ENCODE measurements at places on chromosomes 12 and 14. TPM values are rescaled to one million over a fixed set of nuclear protein-coding genes. Genes with fewer than 3 reads are reported as not detected.
A peak's percentile ranks its signal among the peaks of the same experiment; 100 is the strongest.

The MGST1 gene
- 145 TPM for total RNA-seq

DNA sequence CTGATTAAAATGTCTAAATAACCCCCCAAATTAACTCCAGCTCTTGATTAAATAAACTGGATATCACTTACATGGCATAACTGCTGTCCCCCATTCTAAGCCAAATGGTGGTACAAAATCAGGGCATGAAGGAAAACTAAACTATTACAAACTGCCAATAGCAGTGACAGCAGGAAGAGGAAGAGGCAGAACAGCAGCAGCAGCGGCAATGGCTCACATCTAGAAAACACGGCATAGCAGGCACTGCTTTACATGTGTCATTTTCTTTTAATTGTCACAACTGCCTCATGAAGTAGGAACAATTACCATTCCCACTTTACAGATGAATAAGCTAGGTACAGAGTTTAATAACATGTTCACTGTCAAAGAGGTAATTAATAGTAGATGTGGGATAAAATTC lies 92.0 kb downstream of the EPS8 start:
- no peak for ATAC-seq

- ATAC-seq, result no peak
Measured at GRCh38 chr14:64756712-64757111, 52.5 kb downstream of the PLEKHG3 start.

DNA sequence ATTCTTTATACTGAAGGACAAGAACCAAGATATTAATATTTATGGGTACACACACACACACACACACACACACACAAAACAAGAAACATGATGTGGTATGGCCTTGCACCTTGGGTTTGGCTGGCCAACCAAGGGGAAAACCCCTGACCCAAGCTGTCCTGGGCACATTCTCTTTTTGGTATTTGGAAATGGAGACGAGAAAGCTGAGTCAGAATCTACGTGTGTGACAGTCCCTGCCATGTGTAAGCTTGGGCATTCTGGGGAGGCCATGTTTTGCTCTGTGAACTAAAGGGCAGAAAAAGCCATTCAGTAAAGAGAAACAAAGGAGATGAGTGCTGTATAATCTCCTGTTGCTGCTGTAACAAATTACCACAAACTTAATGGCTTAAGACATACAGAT lies 35.6 kb downstream of the PTGER2 start:
- ATAC-seq, result no peak

The PLEKHD1 gene
- total RNA-seq, result not detected

DNA sequence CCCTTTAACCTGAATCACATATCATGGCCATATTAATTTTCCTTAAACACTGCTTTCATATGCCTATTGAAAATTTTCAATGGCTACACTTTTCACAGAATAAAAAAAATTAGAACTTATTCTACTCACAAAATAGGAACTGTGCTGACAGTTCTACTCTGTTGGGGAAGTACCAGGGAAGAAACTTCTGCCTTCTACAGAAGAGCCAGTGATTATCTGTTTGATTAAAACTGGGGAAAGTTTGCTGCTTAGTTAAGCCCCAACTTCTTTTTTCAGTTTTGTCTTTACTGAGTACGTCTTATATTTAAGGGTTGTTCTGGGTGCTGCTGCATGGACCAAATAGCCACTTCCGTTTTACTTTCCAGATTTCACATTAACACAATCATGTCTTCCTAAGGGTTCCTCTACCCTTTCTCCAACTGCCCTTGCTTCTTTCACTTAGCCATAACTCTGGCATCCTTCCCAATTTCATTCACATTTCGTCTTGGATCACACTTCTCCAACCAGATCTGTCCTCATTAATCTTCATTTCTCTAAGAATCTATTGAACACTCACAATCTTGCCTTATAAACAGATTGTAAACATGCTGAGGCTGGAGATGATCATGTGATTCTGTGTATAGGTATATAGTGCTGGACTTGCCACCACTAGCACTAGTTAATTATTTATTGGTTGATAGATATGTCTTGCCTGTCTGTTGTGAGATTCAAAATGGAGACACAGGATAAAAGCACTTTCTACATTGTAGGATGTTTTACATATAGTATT lies 1.9 kb upstream of the SEL1L start:
- ATAC-seq, result no peak

The HCAR2 gene
- 29.7 TPM for total RNA-seq

- ATAC-seq, result no peak
Measured at GRCh38 chr14:79881299-79881698, 330.0 kb downstream of the DIO2 start.

The KRT83 gene
- total RNA-seq, result not detected

- ATAC-seq, result no peak
Measured at GRCh38 chr12:66047411-66048021, 83.0 kb downstream of the LLPH start.

The ZDHHC22 gene
- total RNA-seq, result not detected

DNA sequence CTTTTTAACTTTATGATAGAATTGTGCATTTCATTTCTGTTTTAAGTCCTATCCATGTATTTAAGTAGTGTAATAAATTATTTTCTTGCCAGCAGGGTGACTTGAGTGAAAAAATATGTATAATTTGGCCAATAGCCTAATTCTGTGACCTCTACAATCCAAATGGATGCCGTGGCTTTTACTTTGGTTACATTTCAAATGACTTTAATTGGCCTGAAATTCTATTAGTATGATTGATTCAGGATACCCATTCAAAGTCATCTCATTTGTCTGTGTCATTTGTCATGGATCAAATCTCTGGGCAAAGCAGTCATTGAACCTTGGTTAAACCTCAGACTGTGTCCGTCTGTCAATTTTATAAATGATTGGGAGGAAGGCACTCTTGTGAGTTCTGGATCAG lies 29.6 kb downstream of the CRADD start:
- no peak for ATAC-seq

DNA sequence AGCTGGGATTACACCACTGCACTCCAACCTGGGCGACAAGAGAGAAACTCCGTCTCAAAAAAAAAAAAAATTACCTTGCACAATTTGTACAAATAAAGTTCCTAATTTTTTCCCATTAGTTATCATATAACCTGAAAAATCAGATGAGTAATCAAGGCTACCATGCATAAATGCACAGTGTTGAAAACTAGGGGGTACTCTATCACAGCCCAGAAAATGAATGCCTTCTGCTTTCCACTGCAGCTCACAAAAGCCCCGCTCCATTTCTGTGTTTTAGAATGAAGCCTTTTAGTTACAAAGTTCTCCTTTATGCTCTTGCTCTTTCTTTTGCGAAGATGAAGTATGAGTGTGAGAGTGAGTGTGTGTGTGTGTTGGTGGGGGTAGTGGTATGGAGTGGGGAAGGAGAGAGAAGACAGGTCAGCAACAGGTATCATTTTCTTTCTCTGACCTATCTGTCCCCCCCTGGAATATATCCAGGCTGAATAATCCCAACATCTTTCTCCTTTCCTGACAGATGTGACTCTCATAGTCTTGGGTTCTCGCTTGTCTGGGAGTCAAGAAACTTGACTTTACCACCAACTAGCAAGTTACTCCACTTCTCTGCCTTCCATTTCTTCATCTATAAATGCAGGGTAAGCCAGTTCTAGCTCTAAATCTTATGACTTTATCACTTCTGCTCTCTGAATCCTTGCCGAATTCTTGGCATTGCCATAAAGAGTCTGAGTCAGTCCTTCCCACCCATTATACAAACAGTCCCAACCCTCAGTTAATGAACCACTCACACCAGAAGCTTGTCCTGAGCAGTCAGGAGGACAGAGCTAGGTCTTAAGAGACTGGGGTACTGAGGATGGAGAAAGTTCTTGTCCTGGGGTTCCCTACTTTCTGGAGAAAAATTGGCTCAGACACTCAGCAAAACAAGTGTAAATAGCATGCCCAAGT lies 16.1 kb downstream of the BIN2 start:
- peak; percentile 98 for ATAC-seq

The MYF6 gene
- not detected for total RNA-seq

The IFNG-AS1 gene
- not detected for total RNA-seq

GRCh38 chr12:69779928-69780327 lies 41.3 kb downstream of the RAB3IP start:
- ATAC-seq, result peak; percentile 32

DNA sequence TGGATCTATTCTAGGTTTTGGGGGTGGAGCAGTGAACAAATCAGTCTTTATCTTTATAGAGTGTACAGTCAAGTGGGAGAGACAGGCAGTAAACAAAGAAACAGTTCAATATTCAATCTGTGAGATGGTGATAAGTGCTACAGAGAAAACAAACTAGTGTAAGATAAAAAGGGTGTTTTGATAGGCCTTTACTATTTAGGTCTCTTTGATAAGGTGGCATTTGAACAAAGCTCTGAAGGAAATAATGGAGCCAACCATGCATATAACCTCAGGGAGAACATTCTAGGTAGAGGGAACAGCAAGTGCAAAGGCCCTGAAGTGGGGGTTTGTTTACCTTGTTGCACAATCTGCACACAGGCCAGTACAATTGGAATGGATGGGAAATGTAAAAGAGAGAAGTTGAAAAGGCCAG lies 47.3 kb downstream of the PTPN11 start:
- no peak for ATAC-seq

- no peak for ATAC-seq
Measured at GRCh38 chr12:27607591-27607990, 83.6 kb downstream of the PPFIBP1 start.

DNA sequence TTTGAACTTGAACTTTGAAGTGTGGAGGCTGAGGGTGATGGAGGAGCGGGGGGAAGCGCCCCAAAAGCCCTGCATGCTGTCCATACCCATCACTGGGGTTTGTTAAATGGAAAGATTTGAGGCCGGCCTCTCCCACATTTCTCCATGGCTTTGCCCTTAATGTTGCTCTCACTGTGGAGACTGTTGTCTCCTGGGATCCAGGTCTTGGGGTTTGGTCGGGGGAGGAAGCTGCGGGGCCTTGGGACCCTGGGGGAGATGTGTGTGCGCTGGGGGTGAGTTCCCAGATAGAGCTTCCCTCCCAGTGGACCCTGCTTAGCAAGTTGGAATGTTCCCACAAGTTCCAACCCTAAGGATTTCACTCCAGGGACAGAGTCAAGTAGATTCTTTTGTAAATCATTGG lies 28.0 kb upstream of the LRTM2 start:
- ATAC-seq, result no peak

The UNC79 gene
- total RNA-seq, result 0.04 TPM

The FAM90A1 gene
- total RNA-seq, result 0.16 TPM

DNA sequence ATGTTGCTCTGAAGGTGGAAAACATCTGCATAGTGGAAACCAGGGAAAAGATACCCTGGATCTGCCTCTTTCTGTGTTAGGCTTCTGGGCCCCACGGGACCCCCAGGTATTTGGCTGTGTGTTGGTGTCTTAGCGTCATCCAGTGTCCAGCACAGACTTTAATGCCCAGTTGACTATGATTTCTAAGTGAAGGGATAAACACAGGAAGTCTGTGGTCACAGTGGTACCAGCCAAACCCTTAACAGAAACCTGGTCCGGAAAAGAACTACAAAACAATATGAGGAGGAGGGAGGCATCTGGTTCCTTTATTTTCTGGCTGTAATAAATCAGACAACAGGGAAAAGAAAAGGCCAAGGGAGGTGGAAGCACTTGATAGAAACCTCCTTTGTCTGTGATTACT lies 56.4 kb downstream of the CMKLR1 start:
- ATAC-seq, result no peak

The TMTC2 gene
- total RNA-seq, result 17.5 TPM

DNA sequence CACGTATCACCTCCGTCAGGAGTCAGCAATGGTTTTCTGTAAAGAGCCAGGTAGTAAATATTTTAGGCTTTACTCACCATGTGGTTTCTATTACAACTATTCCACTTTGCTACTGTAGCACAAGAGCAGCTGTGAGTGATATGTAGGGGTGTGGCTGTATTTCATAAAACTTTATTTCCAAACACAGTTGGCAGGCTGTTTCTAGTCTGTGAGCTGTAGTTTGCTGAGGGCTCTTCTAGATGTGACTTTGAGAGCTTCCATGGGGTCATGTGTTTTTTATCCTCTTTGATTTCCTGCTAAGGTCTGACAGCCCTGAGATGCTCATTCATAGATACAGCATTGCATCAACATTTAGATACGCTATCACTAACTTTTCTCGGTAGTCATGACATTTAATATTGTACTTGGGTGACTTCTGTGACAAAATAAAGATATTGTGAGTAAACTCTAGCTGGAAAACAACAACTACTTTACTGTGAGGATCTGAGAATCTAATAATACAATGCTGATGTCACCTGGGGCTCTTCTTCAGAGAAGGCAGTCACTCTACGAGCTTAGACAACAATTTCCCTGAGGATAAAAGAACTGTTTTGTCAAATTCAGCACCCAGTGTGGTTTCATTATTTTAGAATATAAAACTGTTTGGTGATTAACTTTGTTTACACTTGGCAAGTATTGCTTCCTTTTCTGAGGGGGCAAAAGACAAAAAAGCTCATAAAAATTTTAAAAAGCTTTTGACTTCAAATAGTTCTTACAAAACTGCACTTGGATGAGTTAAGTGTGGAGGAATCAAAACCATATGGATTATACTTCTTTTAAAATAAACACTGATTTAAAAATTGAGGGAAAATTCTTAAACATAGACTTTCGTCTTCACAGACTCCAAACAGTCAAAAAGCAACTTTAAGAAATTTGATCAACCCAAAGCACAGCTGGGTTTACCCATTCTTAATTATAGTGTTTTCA lies 231.2 kb upstream of the DCN start:
- ATAC-seq, result peak; percentile 91

The ASCL1 gene
- not detected for total RNA-seq

DNA sequence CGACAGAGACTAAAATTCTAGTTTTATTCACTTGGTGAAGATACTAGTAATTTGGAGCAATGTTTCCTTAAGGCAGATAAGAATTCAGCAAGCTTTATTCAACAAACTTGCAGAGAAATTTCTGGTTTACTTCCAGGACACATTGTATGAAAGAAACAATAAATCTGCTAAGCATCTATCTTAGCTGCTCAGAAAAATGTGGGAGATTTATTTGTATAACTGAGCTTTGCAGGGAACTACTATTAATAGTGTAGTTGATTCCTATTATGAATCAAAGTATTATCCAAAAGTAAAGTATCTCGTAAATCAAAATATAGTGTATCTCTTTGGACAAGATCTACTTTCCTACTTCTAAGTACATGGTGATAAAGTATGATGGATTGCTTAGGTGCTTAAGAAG lies 239.4 kb upstream of the TMTC1 start:
- no peak for ATAC-seq

GRCh38 chr12:39375206-39375808 lies 67.6 kb downstream of the KIF21A start:
- ATAC-seq, result no peak
